ENCODE measurements at places on chromosomes 5 and 9.

DNA sequence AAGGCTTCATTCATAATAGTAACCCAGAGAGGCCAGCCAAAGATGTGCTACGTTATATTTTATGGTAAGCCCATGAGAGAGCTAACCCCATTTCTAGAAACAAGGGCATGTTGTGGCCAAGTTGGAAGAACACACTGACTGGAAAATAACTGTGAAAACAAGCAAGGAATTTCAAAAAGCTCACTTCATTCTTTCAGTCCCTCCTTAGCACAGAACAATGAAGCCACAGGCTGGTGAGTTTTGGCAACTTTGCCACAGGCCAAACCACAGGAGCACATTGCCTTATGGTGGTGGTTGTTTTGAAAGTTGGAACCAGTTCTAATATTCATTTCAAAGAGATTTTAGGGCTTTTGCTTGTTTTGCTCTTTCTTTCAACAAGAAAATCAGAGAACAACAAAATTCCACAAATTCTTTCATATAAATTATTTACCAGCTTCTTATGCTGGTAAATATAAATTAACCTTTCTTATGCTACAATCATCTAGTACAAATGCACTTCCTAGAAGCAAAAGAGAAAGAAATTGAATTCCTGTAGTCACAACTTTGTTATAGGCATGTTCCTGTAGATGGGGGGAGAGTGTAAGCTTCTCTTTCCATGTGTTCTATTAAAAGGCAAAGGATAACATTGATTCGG lies 225.4 kb upstream of the RFX3 start:
- no peak for DNase-seq

DNA sequence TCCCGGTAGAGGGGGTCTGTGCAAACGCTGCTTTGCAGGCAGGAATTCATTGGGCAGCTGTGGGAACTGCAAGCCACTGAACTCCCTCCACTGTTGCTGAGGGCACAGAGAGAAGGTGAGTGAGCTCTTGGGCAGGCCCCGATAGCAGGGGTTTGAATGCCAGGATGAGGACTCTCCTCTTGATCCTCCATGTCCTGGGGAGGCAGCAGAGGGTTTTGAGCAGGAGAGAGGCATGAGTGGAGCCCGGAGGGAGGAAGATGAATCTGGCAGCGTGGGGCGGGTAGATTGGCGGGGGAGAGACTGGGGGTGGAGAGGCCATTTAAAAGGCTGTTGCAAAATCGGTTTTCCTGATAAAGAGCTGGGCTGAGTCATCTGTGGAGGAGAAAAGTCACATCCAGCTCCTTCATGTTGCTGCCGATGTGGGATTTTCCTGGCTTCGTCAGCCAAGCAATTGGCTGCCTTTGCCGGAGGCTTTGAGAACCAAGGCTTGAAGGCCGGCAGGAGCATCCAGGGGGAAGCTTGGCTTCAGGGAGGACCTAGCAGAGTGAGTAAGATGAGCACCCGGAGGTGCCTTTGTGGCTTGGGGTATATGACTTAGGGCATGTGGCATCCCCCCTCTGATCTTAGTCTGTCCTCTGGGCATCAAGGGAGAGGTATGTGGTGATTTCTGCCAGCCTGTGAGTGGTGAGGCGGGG lies at the start of gene SYNPO:
Gene SYNPO (plus strand): TSS at position 350 of the 695 bp plus-strand sequence. CDS start 7,616 bp downstream, outside the sequence.
- DNase-seq: no peak

DNA sequence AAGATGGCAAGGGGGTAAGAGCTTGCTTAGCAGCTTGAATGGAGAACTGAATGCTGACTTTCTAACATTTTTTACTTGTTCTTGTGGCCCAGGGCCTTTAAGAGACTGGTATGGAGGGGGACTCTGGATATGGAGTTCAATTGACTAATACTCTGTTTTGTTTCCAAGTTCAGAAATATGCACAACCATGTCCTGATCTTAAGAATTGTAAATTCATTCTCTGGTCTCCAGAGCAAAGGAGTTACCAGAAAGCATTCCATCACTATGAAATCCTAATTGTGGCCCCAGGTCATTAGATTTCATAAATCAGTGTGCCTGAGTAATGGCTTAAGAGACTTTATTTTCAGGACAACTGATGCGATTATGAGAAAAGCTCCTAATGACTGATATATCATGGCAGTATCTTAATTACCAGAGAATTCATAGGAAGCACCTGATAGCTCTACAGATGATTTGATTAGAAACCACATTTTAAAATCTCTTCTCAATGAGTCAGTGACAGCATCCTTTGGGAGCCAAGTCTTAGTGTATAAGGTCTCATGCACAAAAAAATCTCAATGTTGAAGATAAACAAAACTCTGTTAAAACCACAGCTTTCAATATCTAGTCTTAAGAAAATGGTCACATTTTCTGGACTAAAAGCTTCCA lies 613.6 kb upstream of the KLF4 start:
- no peak for DNase-seq

DNA sequence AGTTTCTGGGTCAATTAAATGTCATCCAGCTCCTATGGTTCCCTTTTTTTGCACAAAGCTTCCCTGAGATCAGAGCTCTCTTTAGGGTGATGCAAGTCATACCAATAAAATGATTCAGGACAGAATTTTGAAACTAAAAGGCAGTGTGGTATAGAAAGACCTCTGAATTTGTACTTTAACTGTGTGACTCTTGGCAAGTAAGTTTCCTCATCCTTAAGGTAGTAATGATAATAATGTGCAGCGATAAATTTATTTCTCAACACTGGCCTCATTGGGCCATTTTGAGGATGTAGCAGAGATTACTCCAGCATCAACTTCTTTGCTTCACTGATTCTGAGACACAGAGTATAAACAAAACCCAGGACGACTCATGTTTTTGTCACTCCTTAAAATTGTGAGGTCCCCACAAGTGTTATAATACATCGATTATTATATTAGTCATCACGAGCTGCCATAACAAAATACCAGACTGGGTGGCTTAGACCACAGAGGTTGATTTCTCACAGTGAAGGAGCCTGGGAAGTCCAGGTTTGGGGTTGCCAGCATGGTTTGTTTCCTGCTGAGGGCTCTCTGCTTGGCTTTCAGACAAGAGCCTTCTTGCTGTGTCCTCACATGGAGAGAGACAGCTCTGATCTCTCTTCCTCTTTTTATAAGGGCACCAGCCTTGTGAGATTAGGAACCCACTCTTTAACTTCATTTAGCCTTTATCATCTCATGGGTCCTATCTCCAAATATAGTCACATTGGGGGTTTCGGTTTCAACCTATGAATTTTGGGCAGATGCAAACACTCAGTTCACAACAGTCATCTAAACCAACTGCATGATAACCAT lies 293.0 kb downstream of the ZNF608 start:
- DNase-seq: no peak

- no peak for DNase-seq
Observed at GRCh38 chr5:55407059-55407684, 99.4 kb downstream of the MTREX start.

- no peak for DNase-seq
Observed at GRCh38 chr5:142143878-142144277, 35.3 kb downstream of the NDFIP1 start.

DNA sequence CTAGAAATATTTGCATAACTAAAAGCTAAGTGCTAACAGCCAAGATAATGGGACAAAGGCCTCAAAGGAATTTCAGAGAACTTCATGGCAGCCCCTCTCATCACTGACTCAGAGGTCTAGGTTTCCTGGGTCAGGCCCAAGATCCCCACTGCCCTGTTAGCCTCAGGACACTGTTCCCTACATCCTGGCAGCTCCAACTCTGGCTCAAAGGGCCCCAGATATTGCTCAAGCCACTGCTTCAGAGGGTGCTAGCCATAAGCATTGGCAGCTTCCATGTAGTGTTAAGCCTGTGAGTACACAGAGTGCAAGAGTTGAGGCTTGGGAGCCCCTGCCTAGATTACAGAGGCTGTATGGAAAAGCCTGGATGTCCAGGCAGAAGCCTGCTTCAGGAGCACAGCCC lies 998.1 kb downstream of the TLE1 start:
- DNase-seq: no peak

DNA sequence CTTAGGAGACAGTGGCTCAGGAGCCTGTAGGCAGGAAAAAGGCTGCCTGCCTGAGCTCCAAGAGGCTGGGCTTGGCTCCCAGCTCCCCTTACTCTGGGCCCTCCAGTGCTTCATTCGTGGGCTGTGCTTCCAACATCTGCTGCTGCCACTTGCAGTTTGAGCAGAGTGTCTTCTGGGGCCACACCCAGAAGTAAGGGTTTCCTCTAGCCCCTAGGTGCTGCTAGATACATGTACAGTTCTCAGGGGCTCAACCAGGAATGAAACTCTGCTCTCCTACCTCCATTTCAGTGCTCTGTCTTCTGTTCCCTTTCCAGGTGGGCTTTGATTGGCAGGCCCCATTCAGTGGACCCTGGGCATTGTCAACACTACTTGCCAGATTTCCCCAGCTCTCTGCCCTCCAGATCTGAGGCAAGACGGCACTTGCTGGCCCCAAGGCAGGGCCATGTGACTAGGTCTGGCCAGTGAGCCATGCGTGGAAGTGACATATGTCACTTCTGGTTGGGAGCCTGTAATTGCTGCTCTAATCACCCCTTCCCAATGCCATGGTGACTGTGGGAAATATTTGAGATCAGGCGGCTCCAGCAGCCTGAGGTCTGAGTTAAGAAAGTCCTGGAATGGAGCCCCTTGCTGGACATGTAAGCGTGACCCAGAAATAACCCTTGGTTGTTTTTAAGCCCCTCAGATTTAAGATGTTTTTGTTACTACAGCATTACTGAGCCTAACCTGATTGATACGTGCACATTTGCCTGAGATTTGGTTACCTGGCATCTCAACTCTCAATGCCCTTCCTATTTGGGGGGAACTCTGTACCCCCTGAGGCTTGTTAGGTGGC lies 9.4 kb upstream of the BOD1 start:
- DNase-seq: no peak

GRCh38 chr5:83404182-83404716 lies 67.3 kb upstream of the VCAN start:
- no peak for DNase-seq

GRCh38 chr5:157651623-157652376 lies 438 bp downstream of the SOX30 start:
- peak; percentile 49 for DNase-seq

GRCh38 chr5:177093803-177094202 lies 7.1 kb downstream of the FGFR4 start:
- DNase-seq: no peak

DNA sequence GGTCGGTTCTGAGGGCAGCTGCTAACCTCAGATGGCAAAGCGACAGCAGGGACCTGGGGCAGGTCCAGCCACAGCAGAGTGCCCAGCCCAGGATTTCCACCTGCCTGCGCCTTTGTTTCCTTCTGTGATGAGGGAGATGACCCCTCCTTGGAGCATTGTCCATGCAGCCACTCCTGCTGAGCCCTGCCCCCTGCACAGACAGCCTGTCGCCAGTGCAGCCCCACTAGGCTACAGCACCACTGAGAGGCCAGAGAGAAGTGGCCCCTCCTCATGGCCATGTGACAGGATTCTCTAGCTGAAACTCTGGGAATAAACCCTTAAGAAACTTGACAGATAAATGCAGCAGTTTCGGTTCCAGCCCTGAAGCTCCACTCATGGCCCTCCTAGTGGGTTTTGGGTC lies 10.5 kb upstream of the MRNIP start:
- DNase-seq: no peak

- DNase-seq: no peak
Observed at GRCh38 chr9:128729766-128730517, 6.0 kb upstream of the ZDHHC12 start.

GRCh38 chr5:61050292-61050691 lies 105.3 kb downstream of the NDUFAF2 start:
- DNase-seq: no peak

- no peak for DNase-seq
Observed at GRCh38 chr5:113357696-113358476, 76.9 kb downstream of the TSSK1B start.

DNA sequence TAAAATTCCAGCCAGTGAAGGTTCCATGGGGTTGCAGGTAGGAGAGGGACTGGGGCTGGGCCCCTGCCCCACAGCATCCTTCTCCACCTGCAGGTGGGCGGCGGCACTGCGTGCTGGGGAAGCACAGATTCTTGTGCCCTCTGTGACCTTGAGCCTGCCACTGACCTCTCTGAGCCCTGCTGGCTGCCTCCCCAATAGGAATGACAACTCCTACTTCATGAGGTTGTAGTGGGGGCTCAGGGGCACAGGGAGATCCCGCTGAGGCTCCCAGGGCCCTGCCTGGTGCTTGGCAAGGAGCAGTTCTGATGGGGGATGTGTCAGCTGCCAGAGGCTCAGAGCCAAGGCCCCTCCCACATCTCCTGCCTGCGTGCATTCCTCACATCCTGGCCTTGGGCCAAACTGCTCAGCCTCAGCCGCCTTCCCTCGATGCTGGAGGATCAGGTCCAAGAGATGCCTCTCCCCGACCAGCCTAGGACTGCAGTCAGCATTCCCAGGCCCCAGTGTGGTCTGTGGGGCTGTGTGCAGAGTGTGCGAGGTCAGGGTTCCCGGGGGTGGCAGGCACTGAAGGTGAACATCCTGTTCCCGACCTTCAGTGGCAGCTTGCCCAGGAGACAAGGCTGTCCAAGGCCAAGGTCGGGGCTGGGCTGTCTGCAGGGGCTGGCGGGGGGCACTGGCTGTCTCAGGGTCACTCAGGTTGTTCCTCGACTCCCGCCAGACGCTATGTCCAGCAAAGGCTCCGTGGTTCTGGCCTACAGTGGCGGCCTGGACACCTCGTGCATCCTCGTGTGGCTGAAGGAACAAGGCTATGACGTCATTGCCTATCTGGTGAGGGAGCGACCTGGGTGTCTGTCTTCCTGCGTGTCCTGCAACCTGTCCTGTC lies 7.0 kb downstream of the ASS1 start:
- no peak for DNase-seq

GRCh38 chr5:74396913-74397622 lies 243.5 kb downstream of the ENC1 start:
- DNase-seq: no peak

GRCh38 chr5:151221574-151221973 lies 2.3 kb downstream of the CCDC69 start:
- DNase-seq: no peak

- DNase-seq: no peak
Observed at GRCh38 chr5:38576442-38576841, 20.0 kb upstream of the LIFR start.

DNA sequence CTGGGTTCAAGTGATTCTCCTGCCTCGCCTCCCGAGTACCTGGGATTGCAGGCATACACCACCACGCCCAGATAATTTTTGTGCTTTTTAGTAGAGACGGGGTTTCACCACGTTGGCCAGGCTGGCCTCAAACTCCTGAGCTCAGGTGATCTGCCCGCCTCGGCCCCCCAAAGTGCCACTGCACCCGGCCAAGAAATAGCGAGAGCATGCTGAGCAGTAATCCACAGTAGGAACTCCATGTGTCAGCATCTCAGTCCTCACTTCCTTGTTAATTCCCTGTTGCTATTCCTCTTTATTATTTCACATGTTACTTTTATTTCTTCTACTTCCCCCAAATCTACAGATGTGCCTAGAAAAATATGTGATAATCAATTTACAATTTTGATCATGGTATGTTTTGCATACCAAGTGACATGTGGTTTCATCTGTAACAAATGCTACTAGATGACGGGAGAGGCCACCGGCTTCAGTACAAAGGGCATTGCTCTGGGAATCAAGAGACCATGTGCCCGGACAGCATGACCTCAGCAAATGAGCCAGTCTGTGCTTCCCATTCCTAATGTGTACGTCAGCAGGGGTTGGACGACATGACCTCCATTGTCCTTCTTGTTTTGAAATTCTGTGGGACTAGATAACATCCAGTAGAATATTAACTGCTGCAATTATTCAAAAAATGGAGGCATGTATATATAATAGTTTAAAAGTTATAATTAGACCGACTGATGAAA lies 61.6 kb downstream of the FNBP1 start:
- DNase-seq: no peak

All from stimulated activated CD8-positive, alpha-beta memory T cell treated with anti-CD3 and anti-CD28 coated beads, Interleukin-15, amount 100 ng/mL, for 1 hour (primary cell).